ENCODE measurements at places on chromosomes 12 and 14. TPM values are rescaled to one million over a fixed set of nuclear protein-coding genes. Genes with fewer than 3 reads are reported as not detected.

DNA sequence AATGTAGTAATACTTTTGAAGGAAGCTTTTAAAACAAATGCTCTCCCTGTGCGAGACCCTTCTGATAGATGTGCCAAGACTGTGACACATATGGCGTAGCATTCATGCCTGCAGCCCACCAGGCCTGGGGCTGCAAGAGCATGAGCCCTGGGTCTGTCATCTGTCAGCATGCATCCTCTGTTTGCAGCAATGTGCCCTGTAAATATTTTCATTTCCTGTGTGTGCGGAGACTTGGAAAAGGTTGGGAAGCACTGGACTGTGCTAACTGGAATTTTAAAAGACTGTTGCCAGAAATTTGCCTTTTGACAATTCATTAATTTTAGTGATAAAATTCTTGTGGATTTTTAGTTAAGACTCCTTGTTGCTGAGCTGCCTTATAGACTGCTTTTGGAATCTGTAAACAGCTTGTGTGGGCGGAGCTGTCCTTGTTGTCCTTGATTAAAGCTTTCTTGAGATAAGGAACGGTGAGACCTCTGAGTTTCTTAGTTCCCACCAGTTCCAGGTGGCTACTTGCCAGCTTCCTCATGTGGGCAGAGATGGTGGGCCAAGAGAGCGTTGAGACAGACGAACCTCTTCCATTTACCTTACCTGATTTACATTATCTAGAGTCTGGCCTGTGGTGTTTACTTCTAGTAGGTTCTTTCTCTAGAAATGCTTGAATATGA lies 23.4 kb downstream of the MARK3 start:
- no peaks in the 10 kb centered on the region for H3K36me3 ChIP-seq
- no peak overlapping the region for H3K4me3 ChIP-seq
- H3K27ac ChIP-seq = peak overlapping the region; percentile 30
- peak; percentile 23 for DNase-seq

DNA sequence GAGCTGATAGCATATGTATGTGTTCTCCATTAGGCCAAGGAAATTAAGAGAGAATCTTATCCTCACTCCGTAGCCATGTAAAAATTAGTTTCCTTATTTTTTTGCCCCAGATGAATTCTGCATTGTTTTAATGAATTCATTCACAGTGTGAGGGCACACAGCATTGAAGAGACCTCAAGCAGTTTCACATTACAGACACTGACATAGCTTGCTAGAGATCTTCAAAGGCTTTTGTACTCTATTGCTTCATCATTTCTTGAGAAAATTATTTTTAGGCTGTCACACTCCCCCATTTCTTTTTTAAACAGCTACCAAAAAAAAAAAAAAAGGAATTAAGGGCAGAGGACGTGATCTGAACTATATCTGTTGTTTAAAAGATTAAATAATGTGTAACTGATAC lies 251.1 kb downstream of the BCAT1 start:
- no peak overlapping the region for H3K27ac ChIP-seq
- no peak overlapping the region for H3K4me3 ChIP-seq
- H3K36me3 ChIP-seq = no peaks in the 10 kb centered on the region
- no peaks in the 10 kb centered on the region for H3K4me1 ChIP-seq

DNA sequence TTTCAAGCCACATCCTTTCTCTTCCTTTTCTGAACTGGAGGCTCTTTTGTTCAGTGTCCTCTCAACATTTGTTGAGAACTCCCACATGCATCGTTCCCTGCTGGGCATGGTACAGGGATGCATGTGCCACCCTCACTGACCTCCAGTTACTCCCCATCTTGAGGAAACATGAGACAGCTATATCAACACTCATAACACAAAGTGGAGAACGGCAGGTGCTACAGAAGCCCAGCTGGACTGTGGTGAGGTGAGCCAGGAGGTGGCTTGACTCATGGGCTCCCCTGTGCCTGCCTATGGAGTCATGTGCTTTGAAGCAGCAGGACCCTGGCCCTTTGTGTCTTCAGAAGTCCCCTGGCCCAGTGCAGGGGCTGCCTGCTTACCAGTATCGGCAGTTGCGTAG lies 9.7 kb downstream of the MYH6 start:
- H3K4me3 ChIP-seq = no peak overlapping the region
- H3K4me1 ChIP-seq = no peaks in the 10 kb centered on the region
- no peaks in the 10 kb centered on the region for H3K27me3 ChIP-seq
- no peak overlapping the region for H3K27ac ChIP-seq
- H3K36me3 ChIP-seq = no peaks in the 10 kb centered on the region
- DNase-seq = no peak

SRGAP1 gene
- total RNA-seq = 10.8 TPM

OTOGL gene
- 0.44 TPM for total RNA-seq
